Stimulated activated CD4-positive, alpha-beta T cell treated with anti-CD3 and anti-CD28 coated beads, Interleukin-15, amount 100 ng/mL, for 48 hours (primary cell): ENCODE measurements at places on chromosomes 6 and 20.

GRCh38 chr6:39182604-39183003 lies 46.7 kb downstream of the KCNK5 start:
- DNase-seq: no peak

- DNase-seq: peak; percentile 82
Observed at GRCh38 chr20:50724851-50725723, 6.3 kb upstream of the PARD6B start.

DNA sequence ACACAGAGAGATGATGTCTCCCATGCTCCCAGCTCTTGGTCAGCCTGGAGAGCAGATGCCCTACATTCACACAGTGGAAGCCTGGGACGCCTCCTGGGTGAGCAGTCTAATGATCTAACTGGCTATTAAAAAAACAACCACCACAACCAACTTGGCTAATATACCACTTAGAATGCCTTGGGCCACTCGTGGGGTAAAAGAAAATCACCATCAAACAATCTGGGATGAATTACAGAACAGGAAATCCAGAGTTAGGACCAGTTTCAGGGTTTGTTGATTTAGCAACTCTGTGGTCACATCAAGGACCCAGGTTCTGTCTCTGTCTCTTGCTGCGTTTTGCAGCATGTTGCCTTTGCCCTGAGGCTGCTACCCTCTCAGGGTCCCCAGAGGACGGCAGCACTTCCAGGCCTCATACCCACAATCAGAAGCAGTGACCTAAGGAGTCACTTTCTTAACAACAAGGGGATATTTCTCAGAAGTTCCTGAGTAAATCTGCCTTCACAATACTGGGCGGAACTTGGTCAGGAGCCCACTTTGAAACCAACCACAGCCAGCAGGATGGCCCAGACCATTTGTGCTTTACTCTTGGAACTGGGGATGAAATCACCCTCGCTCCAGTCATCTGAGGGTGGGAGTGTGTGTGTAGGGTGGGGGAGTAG lies 118.7 kb downstream of the CLIC5 start:
- DNase-seq: no peak

DNA sequence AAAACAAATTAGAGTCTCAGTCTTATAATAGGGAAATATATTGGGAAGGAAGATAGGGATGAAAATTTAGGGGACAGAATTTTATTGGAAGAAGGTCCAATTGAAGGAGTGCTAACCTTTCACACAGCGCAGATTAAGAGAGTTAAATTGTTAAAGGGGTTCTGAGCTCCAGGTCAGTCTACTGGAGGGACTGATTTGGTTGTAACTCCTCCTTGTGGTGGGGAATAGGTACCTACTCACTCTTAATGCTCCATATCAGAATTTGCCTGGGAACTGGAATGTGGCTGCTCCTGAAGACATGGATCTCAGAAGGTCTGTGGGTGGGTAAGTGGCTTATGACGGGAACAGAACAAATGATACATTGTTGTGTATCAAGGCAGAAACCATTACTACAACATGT lies 143.5 kb downstream of the FLRT3 start:
- DNase-seq: no peak

DNA sequence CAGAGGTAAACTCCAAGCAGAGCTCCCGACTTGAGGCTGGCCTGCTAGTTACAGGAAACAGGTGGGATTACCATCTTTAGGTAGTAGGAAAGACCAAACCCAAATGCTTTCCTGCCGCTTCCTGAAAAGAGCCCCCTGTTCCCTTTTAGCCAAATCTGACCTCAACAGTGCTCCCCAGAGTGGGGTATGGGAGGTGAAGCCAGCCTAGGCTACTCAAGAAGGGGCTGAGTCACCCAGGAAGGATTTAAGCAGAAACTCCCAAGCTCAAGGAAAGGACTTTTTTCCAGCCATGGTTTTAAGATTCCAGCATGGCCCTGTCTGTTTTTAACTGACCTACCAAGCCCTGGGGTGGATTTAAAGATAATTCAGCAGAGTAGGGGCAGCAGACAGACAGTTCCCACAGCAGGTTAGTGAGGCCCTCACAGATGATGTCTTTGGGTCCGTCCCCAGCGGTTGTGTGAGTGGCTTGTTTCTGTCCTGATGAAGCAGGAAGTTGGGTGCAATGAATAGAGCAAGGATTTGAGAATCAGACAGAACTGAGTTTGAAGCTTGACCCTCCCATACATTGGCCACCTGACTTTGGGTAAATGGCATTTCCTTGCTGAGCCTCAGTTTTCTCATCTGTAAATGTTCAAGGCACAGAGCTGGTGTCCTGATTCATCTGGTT lies 76.9 kb upstream of the MAFB start:
- no peak for DNase-seq

GRCh38 chr6:76792394-76792793 lies 670.9 kb downstream of the HTR1B start:
- DNase-seq: no peak

DNA sequence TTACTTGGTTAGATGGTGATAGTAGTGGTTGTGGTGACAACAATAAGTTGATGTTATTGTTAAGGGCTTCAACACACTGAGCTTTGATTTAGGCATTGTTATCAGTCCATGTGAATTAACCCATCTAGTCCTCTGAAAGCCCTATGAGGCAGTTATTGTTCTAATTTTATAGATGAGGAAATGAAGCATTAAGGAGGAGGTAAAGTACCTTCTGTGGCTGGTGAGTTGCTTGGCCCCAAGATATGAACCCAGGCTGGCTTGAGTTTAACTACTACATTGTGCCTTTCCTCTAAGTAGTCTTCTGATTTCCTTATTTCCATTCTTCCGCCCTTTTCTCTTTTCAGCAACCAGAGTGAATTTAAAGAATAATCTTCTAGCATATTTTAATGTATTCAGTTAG lies 81.7 kb downstream of the QKI start:
- DNase-seq: no peak

GRCh38 chr20:62433658-62434497 lies 6.5 kb upstream of the RBBP8NL start:
- DNase-seq: no peak
